GM12864 (cell line): ENCODE measurements at places on chromosomes 6 and 20.

GRCh38 chr6:106199331-106199730 lies 113.2 kb downstream of the PRDM1 start:
- DNase-seq = no peak

GRCh38 chr20:47792021-47792618 lies 6.8 kb upstream of the SULF2 start:
- no peak for DNase-seq

DNA sequence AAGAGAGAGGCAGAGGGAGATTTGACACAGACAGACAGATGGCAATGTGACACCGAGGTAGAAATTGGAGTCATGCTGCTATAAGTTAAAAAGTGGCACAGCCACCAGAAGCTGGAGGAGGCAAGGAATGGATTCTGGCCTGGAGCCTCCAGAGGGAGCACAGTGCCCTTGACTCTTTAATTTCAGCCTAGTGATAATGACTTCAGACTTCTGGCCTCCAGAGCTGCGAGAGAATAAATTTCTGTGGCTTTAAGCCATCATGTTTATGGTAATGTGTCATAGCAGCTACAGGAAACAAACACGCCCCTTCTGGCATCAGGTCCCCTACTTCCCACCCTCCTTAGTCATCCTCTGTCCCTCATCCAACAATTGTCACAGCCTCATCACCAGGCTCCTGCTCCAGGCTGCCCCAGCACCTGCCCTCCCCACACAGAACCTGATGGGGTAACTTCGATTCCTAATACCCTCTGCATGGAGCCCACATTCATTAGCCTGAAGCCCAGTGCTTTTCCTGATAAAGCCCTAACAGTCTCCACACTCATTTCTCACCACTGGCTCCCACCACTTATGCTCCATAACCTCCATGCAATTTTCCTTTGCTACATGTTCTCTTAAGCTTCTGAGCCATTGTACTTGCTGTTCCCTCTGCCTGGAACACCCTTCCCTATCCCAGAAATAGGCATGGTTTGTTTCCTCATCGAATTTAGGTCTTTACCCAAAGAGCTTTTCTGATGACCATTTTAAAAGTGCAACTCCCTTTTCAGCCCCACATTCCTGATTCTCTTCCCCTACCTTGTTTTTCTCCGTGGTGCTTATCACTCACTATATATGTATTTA lies 69.7 kb upstream of the TOX2 start:
- no peak for DNase-seq

- DNase-seq = no peak
Observed at GRCh38 chr20:41308290-41308711, 9.2 kb downstream of the ZHX3 start.

DNA sequence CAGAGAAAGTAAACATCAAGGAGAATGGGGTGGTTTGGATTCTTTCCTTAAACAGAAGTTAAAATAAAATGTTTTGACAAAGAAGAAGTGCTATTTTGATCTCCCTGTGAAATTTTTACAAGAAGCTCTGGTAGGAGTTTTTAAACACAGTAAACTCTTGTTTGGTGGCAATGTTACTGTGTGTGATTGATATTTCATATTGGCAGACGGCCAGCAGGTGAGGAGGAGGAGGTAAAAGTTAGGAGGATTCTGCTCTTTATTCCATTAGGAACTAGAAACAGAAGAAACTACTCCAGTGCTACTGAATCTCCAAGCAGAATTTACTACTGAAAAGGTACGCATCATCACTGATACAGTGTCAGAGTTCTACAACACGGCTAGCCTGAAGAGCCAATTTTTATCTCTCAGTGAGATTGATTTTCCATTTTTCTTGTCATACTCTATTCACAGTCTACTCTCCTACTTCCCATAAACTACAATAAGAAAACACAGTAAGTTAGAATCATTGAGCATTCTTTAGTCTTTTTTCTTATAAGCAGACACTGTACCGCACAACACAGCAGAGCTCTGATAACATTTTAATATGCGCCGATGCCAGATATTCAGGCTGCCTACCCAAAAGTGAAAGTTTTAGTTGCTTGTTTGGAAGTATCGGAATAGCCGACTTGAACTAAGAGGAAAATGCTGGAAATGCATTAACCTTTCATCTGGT lies 21.2 kb upstream of the AFDN start:
- DNase-seq = no peak

DNA sequence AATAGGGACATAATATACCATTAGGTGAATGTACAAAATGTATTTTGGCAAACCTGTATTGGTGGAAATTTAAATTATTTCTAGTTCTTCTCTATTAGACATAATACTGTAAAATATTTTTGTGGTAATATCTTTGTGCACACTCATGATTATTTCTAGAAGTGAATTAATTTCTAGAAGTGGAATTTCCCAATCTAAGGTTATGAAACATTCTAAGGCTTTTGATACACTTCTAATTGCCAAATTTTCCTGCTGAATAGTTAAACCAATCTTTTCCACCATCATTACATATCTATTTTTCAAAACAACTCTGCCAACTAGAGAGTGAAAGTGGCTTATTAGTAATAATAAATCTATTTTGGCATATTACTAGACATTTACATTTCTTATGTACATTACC lies 1.8 kb upstream of the CCND3 start:
- no peak for DNase-seq

- no peak for DNase-seq
Observed at GRCh38 chr20:62569615-62570014, 72.7 kb upstream of the SLCO4A1 start.

DNA sequence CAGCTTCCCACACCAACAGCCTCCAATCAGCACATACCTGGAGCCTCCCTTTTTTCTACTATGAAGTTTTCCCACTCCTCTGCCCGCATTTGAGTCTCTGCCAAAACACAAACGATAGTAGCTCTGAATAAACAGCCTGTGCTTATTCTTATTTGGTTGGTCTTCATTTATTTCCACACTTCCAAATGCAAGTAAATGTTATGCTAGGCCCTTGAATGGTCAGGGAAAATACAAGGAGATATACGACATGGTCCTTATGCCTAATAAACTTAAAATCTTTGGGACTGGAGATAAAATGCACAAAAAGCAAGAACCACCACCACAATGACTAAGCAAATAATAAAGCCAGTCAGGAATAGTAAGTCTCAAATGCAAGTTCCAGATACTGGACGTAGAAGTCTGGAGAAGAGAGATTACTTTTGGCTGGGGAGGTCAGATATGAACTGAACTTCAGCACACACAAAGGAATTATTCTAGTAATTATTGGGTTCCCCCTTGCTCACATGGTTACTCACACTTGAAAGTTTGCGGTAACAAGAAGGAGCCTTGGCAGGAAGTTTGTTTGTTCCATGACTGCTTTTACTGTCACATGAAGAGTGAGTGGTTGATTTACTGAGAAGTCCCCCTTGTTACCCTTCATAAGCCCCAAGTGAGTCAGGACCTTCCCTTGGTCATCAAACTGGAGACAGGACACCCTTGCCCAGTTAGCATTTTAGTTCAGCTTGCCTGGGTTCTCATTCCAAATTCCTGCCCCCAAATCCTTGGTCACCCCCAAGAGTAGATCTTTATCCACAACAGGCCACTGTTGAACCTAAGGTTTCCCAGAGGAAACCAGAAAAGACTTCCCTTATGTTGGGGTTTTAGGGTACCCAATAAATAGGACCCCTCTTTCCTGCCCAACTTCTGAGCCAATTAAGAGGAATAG lies 511.2 kb upstream of the JARID2 start:
- peak; percentile 65 for DNase-seq

DNA sequence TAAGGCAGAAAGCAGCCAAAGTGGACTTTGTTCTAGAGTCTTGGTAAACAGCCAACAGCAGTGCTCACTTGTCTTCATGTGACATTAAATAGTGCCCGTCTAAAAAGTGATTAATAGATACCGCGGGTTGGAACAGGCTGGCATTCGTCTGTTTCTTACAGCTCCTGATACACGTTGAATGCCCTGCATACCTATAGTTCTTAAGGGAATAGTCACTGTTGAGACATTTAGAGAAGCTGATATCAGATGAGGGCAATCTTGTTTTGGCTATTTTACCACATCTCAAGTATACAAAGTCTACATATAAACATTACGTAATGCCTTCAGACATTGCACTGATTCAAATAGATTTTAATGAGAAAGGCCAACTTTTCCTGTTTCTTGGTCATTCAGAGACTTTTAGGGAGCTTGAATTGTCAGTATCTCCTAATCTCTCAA lies 374.9 kb upstream of the FLRT3 start:
- DNase-seq = no peak

DNA sequence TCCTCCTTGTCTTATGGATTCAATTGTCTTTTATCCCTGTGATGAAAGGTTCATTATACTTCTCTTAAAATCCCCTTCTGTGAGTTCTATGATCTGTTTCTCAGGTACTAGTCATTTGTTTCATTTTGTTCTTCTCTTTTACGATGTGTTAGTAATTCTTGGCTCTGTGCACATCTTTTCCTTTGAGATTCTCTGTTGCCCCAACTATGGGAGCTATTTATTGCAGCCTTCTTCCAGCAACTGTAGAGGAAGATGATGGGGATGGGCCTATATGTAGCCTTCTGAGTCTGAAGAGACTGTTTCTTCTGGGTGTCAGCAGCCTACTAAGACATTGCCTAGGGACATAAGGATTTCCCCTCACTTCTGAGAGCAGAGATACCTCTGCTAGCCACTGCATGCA lies 50.4 kb upstream of the TRERF1 start:
- DNase-seq = no peak

- no peak for DNase-seq
Observed at GRCh38 chr6:7691675-7692452, 34.0 kb upstream of the BMP6 start.

DNA sequence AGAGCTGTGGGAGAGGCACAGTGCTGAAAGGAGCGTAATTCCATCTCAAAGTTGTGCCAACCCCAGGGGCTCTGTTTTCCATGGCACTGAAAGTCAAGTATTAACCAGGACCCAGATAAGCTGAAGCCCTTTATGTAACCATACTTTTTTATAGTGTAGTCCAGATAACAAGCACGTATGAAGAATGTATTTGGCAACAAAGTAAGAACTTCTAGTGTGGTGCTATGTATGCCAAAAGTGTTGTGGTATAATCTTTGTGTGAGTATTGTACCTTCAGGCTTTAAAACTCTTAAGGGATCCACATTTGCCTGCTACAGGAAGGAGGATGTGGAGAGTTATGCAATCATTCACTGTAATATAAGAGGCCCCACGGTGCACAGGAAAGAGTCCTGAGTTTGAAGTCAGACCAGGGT lies 129.4 kb downstream of the IBTK start:
- no peak for DNase-seq

GRCh38 chr6:157911278-157911677 lies 70.4 kb upstream of the SYNJ2 start:
- no peak for DNase-seq

DNA sequence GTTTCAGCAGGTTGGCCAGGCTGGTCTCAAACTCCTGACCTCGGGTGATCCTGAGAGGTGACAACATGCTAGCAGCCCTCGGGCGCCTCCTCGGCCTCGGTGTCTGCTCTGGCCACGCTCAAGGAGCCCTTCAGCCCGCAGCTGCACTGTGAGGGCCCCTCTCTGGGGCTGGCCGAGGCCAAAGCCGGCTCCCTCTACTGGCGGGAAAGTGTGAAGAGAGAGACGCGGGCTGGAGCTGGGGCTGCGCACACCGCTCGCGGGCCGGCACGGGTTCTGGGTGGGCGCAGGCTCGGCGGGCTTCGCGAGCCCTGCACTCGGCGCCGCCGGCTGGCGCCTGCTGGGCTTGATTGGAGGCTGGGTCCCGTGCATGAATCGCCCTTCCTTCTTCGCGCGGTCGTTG lies 80.8 kb upstream of the RBM24 start:
- DNase-seq = no peak

GRCh38 chr6:65182681-65183080 lies 524.3 kb downstream of the EYS start:
- no peak for DNase-seq

GRCh38 chr6:112311950-112312547 lies 35.1 kb upstream of the RFPL4B start:
- DNase-seq = no peak

GRCh38 chr6:34378470-34378869 lies 14.0 kb downstream of the NUDT3 start:
- DNase-seq = no peak

GRCh38 chr6:153090241-153090930 lies 40.7 kb downstream of the RGS17 start:
- DNase-seq = no peak

- DNase-seq = no peak
Observed at GRCh38 chr20:41444821-41445220, 78.2 kb upstream of the EMILIN3 start.

DNA sequence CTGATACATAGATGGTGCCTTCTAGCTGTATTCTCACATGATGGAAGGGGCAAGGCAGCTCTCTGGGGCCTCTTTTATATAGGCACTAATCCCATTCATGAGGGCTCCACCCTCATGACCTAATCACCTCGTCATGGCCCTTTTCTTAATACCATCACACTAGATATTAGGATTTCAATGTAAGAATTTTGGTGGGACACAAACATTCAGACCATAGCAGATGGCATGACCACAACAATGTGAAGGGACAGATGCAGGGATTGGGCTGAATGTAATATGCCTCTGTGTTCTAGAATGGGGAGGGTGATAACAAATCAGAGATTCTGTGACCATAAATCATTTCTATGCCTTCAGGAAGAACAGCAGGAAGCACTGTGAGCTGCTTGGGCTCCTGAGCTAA lies 145.8 kb downstream of the LCA5 start:
- DNase-seq = no peak

GRCh38 chr6:116570856-116571682 lies at the start of gene RWDD1:
RWDD1 (plus strand) TSS chr6:116571504; CDS start chr6:116571583, 79 bp downstream.
- peak; percentile 98 for DNase-seq

GRCh38 chr6:157842212-157842611 lies 19.2 kb downstream of the SNX9 start:
- DNase-seq = no peak

GRCh38 chr6:46276576-46277142 lies 105.9 kb upstream of the ENPP5 start:
- no peak for DNase-seq

DNA sequence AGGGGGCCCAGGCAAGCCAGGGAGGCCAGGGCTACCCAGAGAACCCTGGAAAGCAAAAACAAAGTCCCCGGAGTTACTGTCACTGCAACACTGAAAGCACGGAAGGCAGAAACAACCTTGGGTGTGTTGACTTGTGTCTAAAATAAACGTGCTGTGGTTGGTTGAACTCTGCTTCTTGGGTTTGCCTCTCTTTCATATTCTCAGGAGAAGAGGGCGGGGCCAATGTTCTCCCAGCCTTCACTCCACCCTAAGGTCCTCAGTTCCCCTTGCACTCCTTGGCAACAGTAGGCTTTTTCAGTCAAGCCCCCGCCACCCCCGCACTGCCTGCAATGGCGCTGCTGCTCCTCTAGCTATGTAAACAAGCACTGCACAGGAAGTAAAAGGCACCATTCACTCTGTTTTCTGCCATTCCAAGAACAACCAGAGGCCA lies 60.9 kb downstream of the COL9A1 start:
- no peak for DNase-seq

- no peak for DNase-seq
Observed at GRCh38 chr6:110394409-110394808, 21.0 kb downstream of the DDO start.

- no peak for DNase-seq
Observed at GRCh38 chr20:50913690-50914375, 17.4 kb downstream of the ADNP start.

- no peak for DNase-seq
Observed at GRCh38 chr20:58228484-58229197, at the start of gene ANKRD60. ANKRD60 (minus strand) TSS chr20:58228653; CDS start chr20:58228653, 0 bp downstream.
